Stimulated activated memory B cell treated with anti-CD40 and anti-IgM and Interleukin-4, amounts not matched to agents 10 μg/mL and 1 μg/mL and 100 μg/mL, for 72 hours (primary cell): ENCODE measurements at places on chromosomes 16 and 17.

DNA sequence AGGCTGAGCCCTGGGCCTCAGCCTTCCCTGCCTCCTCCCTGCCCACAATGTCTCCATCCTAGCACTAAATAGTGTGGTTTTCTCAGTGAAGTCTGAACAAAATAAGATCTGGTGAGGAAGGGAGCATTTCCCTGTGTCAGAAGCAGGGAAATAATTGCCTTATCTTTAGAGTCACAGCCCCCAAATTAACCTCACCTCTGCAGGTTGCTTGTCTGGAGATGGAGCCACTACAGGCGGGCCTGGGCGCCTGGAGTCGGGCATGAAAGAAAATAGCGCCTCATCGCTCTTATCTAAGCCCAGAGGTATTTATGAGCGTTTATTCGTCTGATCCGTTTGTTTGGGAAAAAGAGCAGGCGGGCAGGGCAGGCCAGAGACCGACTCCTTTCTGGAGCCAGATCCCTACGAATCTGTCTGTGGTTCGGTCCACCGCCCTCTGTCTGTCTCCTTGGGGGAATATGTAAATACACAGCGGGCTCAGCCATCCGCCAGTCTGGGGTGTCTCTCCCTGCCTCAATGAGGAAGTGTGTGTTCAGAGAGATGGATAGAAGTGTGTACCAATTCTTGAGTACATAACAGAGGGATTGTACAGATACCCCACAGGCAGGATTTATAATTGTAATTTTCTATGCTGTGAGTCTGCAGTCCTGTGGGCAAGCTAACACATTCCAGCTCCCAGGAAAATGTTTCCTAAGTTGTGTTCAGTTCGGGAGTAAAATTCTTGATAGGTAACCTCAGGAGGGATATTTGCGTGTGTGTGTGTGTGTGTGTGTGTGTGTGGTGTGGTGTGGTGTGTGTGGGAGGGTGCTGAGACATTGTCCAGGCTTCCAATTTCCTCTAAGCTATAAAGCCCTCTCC is 4.3 kb downstream of the HOXB6 start:
- ATAC-seq, result no peak

- no peak for ATAC-seq
Measured at GRCh38 chr16:20323591-20324117, 3.7 kb downstream of the GP2 start.

DNA sequence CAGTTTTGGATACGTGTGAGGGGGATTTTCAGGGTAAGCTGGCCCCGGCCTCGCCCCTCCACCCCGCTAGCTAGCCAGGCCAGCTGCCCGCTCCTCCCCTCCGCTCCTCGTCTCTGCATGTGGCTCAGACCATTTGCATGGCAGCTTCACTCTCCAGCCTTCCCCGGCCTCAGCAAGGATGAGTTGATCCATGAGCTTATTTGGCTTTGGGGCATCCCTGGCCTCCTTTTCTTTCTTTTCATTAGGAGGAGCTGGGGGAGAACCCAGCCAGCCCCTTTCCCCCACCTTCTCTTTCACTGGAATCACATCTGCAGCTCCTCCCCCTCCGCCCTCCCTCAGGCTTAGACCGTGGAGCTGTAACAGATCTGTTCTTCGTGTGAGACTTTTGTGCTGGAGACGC is 30.7 kb downstream of the ELAC2 start:
- ATAC-seq, result no peak

DNA sequence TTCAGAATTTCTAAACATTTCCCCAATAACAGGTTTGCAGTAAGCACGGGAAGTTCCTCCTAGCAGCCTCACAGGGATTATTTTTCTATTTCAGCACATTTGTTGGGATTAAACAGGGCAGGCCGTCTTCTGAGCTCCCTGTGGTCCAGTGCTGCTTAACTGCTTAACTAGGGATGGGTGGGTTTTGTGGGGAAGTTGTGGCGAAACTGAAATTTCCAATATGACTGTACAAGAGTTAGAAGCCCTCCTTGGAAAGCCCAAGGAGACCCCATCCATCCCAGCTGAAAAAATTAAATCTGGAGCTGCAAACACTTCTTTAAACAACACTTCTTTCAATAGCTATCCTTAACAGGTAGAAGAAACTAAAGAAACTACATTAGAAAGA is 22.2 kb downstream of the FAM117A start:
- ATAC-seq, result no peak

- ATAC-seq, result no peak
Measured at GRCh38 chr16:7303660-7304200, 28.9 kb upstream of the RBFOX1 start.

DNA sequence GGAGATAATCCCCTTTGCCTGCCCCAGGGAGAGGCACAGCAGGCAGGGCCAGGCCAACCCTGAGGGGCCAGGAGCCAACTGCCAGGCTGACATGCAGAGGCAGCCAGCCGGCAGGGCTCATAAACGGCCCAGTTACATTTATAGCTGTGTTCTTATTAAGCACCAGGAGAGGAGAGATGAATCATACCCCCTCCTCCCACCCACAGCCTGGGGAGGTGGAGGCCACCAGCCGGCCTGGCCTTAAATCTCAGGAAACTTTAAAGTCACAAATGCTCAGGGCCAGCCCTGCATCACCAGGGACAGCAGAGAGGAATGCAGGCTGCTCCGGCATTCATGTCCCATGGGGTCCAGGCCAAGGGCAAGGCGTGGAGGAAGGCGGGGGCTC is 177.2 kb downstream of the TMEM132E start:
- ATAC-seq, result no peak

- no peak for ATAC-seq
Measured at GRCh38 chr17:57584050-57584551, 161.0 kb downstream of the CCDC182 start.

GRCh38 chr17:41984454-41984853 is 17.9 kb downstream of the CNP start:
- ATAC-seq, result no peak

DNA sequence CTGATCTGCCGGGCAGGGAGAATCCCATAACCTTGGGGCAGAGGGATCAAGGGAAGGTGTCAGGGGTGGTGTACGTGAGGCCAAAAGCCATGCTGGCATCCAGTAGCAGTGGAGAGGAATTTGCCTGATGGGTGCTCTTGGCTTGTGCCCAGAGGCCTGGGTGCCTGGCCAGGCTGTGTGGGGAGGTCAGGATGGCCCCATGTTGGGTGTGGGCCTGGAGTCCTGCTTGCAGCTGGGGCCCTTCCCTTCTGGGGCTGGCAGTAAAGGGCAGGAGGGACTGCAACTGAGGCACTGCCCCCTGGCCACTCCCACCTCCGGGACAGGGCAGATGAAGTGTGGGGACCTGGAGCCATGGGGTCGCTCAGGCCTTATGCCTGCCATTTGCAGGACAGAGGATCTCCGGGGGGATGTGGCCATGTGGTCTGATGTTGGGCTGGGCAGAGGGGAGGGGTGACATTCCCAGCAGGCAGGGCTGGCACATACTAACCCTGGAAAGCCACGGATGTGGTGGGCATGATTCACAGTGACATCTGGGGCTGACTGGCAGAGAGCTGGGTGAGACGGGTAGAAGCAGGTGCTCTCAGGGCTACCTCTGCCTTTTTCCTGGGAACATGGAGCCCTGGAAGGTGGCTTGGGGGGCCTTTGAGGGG is 3.5 kb downstream of the FMNL1 start:
- no peak for ATAC-seq

GRCh38 chr17:81440511-81441244 is 45.4 kb downstream of the BAHCC1 start:
- no peak for ATAC-seq
